ENCODE measurements at places on chromosomes 16 and 17.
A peak's percentile ranks its signal among the peaks of the same experiment; 100 is the strongest.

DNA sequence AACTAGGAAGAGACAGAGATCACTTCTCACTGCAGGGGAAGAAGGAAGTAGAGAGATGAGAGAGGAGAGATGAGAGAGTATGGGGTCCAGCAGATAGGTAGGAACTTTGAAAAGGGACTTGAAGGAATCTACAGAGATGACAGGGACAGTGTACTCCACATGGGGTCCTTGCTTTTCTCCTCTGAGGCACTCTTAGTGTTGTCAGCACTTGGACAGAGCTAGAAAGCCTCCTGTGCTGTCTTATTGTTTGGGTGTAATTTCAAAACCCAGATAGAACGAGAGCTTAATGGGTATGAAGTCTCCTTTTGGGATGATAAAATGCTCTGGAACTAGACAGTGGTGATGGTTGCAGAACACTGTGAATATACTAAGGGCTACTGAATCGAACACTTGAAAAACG is 65.2 kb downstream of the ASIC2 start:
- no peak for DNase-seq

DNA sequence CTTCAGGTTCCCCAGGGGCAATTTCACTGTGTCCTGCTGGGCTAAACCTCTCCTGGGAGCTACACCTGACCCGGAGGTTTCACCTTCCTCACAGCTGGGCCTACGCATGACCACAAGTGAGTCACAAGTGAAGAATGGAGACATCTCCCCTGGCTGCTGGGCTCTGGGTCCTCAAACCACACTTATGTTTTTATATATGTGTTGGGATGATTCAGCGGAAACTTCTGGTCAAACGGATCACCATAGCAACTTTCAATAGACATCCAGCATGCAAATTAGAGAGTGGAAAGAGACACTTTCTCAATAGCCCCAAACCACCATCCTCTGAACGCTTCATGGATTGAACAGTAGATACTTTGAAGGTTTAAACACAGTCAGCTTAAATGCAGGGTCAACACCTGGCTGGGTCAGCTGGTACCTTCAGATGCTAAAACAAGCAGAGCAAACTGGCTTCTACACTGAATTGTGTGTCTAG is 28.0 kb upstream of the MAF start:
- peak; percentile 25 for DNase-seq

DNA sequence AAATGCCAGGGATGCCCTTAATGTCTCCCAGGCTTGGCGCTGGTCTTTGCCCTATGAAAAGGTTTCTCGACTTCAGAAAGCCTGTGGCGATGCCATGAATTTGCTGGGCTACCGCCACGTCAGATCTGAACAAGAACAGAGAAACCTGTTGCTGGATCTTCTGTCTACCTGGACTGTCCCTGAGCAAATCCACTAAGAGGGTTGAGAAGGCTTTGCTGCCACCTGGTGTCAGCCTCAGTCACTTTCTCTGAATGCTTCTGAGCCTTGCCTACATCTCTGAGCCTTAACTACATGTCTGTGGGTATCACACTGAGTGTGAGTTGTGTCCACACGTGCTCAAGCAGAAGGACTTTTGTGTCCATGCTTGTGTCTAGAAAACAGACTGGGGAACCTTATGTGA is 11.4 kb downstream of the CHST4 start:
- peak; percentile 32 for DNase-seq

DNA sequence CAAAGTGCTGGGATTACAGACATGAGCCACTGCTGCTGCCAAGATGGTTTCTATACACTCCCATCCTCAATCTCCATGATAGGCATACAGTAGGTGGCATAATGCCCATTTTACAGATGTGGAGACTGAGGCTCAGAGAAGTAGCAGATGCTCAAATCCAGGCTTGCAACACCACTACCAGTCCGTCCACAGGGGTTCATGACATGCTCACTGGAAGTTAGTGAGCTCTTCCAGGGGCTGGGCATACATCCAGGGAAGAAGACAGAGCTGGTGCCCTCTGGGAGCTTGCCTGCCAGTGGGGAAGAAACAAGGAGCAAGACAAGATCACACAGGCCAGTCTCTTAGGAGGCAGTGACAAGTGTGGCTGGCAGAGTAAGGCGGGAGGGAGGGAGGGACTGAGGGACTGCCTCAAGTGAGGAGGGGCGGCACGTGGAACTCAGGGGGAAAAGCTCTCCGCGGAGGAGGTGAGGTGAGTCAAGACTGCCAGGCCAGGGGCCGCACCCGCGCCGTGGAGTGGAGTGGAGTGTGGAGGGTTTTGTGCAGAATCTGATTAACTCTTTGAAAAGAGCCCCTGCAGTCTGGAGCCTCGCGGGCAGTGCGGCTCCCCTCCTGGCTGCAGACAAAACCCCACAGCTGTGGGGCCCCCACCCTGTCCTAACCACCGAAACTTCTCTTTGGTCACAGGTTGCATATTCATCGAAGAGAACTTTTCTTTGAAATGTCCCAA is 27.9 kb downstream of the SREBF1 start:
- DNase-seq = no peak

DNA sequence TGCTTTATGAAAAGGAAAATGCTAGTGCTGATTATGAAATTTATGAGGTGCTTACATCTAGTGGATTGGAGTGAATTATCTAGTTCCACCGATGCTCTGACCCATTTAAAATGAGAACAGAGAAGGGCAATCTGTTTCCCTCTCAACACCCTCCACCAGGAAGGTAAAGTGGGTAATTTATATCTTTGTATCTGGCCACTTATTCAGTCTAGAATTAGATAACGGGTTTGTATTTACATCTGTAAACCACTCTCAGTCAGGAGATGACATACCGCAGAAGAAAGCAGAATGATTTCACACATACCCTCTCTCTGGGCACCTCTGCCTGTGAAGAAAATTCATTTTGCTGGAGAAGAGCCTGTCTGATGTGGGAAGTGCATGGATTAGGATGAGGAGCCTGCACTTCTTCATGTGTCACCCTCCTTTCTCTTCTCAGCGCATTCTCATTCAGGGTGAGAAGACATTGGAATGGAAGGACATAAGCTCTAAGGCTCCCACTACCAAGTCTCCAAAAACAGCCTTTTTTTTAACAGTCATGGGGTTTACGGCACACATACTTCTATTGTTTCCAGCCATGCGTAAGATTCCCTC is 646.7 kb upstream of the SALL1 start:
- no peak for DNase-seq

GRCh38 chr16:28477311-28477920 is 5.3 kb upstream of the NPIPB7 start:
- no peak for DNase-seq

GRCh38 chr17:74838274-74838673 is 21.4 kb downstream of the GRIN2C start:
- DNase-seq = no peak

GRCh38 chr17:10844621-10845387 is 6.9 kb upstream of the PIRT start:
- peak; percentile 65 for DNase-seq

DNA sequence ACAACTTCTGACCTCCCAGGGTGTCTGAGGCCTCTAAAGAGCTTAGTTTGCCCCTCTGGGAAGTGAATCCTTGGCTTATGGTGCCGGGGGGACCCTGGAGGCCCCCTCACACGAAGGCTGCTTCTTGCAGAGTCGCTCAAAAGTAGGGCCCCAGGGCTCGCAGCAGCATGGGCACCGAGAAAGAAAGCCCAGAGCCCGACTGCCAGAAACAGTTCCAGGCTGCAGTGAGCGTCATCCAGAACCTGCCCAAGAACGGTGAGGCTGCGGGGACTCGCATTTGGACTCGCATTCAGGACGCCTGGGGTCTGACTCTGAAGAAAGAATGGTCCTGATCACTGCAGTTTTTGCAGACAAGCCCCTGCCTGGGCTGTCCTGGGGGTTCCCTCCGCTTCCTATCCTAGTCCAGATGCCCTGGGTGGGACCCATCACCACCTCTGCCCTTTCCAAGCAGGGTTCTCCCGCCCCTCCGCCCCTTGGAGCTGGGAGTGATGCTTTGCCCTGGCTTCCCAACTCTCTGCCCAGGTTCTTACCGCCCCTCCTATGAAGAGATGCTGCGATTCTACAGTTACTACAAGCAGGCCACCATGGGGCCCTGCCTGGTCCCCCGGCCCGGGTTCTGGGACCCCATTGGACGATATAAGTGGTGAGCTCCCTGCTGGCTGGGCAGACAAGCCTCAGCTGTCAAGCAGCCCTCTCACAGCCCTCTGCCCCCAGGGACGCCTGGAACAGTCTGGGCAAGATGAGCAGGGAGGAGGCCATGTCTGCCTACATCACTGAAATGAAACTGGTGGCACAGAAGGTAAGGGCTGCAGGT is 698 bp downstream of the ACBD4 start:
- DNase-seq = no peak

DNA sequence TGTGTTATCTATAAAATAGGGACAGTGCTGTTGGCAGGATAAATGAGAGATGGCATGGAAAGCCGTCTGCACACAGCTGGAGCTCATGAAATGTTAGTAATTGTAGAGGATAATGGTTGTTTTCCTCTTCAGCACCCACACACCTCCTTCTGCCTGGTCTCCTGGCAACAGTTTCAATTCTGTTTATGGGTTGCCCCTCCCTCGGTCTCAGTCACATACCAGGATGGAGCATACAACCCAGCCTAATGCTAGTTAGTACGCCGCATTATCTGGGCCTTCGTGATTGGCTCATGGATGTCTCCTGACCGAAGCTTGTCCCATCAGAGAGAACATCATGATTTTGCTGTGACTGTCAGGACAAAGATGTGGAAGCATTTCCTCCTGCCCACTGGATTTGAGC is 126.2 kb upstream of the WSCD1 start:
- DNase-seq = no peak

- no peak for DNase-seq
Measured at GRCh38 chr16:81549547-81550431, 105.2 kb downstream of the CMIP start.

DNA sequence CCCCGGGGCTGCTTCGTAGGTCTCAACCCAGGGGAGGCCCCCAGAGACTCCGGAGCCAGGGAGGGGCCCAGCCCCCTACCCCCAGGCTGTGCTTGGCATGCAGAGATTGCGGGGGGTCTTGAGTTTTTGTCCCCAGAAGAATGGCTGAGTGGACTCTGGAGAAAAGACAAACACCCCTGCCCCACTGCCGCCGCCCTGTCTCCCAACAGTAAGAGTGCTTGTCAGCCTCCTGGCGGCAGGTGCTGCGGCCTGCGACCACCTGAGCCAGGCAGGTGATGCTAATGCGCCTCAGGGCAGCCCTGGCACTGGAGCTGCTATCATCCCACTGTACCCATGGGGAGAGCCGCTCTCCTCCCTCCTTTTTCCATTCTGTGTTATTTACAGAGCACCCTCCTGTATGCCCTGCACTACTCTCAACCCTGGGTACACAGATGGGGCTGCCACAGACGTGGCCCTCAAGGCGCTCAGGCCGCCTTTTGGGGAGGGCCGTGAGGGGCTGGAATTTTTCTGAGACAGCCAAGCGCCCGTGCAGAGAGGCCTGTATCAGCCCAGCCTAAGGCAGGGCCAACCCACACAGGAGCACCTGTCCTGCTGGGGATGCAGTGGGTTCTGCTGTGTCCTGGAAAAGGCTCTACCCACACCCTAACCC is 2.6 kb upstream of the IL17C start:
- no peak for DNase-seq

- DNase-seq = no peak
Measured at GRCh38 chr17:77449373-77449907, 308.7 kb downstream of the SEC14L1 start.

DNA sequence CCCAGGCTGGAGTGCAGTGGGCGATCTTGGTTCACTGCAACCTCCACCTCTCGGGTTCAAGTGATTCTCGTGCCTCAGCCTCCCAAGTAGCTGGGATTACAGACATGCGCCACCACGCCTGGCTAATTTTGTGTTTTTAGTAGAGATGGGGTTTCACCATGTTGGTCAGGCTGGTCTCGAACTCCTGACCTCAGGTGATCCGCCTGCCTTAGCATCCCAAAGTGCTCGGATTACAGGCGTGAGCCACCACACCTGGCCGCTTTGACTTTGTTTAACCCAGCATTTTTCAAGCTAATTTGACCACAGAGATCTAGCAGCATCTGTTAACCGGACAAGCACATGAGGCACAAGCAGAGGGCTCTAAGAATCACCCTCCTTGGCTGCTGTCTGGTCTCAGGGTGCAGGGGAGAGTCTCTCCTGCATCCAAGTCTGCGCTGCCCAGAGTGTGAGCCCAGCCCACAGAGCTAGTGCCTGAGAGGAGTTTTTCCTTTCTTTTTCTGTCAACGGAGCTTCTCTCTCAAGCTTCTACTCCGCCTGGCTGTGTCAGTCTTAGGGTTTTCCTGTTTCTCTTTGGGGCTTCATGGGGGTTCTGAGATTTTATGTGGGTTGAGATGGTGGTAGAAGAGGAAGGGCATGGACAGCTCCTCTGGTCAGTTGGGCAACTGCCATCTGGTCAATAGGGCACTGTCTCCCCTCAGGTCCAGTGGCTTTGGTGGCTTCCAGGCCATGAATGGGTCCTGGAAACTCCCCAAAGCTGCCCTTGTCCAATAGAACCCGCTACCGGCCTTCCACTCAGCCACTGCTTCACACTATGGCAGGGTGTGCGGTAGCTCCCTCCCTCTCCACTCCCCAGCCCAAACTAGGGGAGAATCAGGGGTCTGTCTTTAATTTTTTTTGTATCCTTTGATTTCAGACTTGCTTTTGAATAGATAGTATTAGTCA is 59.6 kb downstream of the TNFRSF13B start:
- DNase-seq = no peak

DNA sequence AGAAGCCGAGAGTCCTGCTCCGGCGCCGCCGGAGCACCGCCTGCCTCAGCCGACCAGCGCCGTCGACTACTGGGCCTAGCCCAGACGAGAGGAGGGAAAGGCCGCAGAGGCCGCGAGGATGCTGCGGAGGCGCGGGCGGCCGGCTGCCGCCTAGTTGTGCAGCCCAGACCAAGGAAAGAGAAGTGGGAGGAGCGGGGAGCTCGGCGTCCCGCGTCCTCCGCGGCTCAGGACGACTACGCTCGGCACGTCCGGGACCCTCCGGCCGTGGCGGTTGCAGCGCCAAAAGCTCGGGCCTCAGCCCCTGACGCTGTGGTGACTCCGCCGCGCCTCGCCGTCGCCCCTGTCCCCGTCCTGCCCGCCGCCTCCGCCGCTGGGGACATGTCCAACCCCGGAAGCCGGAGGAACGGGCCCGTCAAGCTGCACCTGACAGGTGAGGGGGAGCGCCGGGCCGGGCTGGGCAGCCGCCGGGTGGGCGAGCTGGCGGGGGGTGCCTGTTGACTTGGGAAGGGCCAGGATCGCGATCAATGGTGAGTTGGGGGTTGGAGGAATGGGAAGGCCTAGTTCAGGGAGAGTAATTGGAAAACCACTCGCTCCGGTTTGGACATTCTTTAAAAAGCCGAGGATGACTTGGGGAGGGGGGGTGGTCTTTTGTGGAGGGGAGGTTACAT is 37.7 kb downstream of the RNF135 start:
- DNase-seq = peak; percentile 76

DNA sequence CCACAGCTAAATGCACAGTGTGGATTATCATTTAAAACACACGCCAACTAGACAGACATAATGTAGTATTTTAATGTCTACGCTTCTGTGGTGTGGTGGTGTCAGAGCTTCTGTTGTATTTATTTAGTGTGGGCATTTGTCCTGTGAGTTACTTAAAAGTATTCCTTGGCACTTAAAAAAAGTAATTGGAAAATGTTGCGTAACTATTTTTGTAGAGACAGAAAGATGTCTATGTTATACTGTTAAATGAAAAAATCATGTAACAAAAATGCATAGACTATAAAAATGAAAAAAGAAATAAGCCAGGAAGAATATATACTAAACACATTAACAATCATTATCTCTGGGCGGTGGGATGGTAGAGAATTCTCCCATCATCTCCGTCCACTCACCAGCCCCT is 39.2 kb downstream of the CYTH1 start:
- DNase-seq = no peak

- DNase-seq = peak; percentile 99
Measured at GRCh38 chr17:835263-835662, 53.1 kb downstream of the MRM3 start.
